ENCODE measurements at places on chromosomes 11 and 22.

- DNase-seq = peak; percentile 56
These were observed 51.7 kb upstream of the CCDC89 start for GRCh38 chr11:85737738-85738137.

DNA sequence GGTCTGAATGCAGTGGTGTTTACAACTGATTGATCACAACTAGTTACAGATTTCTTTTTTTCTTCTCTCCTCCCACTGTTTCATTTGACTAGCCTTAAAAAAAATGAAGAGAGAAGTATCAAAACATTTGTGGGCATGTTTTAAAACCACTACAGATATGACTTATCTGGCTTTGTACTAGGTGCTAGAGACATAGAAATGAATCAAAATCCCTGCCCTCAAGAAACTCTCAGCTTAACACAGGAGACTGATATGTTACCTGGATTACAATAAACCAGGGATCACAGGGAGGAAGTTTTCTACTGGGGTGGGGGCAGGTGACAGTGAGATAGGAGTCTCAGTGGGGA is 25.2 kb upstream of the CTR9 start:
- no peak for DNase-seq

- no peak for DNase-seq
These were observed 311.6 kb upstream of the PITPNB start for GRCh38 chr22:28230671-28231070.

- no peak for DNase-seq
These were observed 23.7 kb upstream of the SORL1-AS1 start for GRCh38 chr11:121476379-121477032.

DNA sequence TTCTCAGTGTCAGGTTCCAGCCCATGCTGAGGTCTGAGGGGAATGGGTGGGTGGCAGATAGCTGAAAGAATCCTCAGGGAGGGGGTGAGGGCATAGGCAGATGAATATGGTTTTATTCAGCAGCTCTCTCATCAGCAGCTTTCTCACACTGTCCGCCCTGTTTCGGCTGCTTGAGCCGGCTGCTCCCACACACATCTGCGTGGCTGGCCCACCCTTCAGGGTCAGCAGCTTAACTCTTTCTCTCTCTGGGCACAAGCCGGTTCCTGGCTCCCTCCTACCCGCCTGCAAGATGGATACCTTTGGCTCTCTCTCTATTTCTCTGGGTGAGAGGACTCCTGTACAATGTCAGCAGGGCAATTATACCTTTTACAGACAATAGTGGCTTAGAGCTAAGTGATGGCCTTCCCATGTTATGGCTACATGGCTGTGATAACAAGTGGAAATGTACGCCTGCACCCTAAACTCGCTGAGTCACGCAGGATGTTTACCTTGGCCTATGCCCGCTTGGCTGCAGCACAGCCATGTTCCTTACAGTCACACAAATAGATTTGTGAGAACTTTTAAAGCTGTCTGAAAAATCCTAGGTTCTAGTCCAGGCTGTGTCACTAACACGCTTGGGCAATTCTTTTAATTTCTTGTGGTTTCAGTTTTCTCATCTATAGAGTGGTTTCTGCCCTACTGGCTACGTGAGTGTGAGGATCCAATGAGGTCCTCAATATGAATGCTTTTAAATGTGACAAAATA is 4.1 kb downstream of the MMP20 start:
- no peak for DNase-seq

- no peak for DNase-seq
These were observed 3.3 kb upstream of the GCAT start for GRCh38 chr22:37804352-37804880.

DNA sequence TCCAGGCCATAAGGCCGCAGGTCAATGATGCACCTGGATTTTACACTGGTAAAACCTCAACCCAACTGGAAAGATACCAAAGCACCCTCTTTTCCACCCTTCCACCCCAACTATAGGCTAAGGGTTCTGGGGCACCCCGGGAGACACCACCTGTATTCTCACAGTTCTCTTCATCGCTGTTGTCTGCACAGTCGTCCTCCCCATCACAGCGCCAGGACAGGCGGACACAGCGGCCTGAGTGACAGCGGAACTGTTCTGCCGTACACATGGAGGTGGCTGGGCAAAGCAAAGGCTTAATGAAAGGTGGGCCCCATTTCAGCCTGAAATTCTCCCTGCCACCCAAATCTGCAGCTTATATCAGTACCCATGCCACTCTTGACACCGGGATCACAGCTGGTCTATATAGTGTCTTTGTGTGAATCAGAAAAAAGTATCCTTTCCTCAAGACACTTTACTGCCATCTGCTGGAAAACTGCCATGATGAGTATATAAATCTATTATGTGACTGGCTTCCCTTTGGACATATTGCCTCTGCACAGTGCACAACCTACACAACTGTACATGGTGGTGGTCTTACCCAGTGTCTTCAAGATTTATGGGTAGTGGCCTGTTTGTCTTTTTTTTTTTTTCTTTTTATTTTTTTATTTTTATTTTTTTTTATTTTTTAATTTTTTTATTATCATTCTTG is 21.5 kb downstream of the LRP4 start:
- DNase-seq = no peak

DNA sequence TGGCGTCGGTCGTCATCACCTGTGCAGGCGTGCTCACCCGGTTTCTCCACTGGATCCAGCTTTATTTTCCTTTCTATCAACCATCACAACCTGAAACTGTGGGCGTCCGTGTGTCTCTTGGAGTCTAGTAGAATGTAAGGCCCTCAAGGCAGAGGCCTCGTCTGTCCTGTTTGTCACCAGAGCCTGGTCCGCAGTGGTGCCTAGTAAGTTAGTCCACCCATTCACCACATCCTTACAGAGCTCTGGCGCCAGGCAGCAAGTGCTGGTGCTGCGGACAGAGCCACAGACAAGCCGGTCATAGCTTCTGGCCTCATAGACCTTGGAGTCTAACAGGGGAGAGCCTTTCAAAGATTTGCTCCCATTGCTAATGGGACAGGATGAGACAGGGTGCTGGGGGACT is 64.4 kb upstream of the PARVG start:
- DNase-seq = no peak

GRCh38 chr11:68941324-68942094 is 37.8 kb downstream of the IGHMBP2 start:
- DNase-seq = no peak

DNA sequence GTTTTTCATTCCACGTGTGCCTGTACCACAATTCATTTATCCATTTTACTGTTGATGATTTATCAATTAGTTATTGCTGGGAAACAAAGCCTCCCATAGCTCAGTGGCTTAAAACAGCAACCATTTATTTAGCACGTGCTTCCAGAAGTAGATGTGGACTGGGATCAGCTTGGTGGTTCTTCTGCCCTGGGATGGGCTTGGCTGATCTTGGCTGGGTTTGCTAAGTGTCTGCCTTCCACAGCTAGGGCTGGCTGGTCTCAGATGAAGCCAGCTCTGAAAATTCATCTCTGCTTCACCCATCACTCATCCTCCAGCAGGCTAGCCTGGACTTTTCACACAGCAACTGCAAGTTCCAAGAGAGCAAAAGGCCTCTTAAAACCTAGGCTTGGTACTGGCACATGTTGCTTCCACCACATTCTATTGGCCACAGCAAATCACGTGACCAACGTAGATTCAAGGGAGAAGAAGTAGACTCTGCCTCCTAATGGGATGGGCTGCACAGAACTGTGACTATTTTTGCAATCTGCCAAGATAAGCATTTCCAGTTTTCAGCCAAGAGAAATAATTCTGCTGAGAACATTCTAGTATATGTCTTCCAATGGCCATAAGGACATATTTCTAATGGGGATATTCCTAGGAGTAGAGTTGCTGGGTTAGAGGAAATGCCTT is 124.9 kb downstream of the MN1 start:
- DNase-seq = no peak

GRCh38 chr11:80694385-80694784 is 1253.6 kb upstream of the TENM4 start:
- no peak for DNase-seq

DNA sequence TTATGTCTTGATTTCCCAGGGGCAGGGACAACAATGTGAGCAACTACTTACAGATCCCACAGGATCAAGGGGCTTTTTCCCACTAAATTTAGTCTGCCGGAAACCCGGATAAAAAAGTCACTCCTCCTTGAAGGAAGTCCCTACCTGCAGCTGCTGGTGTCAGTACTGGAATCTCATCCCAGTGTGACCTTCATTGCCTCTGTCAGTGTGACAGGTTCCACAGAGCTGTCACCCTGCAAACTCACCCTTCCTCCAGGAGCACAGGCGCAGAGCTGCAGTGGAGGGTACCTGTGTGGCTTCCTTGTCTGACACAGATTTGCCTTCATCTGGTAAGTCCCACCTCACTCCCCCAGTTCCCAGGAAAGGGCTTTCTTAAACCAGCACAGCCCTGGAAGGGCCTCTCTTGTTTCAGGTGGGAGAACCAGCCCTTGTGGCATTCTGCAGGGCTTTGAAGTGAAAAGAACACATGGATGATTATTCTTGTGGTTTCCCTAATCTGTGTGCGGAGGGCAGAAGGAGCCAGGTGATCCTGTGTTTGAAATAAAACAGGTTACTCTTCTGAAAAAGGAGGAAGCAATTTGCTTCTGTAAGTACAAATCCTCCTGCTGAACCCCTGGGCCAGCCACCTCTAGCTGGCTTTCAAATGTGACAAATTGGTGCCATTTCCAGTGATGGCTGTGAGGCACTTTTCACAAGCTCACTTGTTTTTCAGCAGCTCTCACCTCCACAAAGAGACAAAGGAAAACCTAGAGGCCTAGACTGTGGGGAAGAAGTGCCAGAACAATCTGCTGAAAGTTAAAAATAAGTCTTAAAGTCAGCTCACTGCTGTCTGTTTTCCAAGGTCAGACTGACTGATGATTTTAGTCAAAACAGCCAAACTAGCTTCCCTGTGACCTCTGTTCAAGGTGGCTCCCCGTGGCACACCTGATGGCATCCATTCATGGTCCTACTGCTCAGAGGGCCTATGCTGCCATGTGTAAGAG is 9.2 kb upstream of the PRSS23 start:
- no peak for DNase-seq

DNA sequence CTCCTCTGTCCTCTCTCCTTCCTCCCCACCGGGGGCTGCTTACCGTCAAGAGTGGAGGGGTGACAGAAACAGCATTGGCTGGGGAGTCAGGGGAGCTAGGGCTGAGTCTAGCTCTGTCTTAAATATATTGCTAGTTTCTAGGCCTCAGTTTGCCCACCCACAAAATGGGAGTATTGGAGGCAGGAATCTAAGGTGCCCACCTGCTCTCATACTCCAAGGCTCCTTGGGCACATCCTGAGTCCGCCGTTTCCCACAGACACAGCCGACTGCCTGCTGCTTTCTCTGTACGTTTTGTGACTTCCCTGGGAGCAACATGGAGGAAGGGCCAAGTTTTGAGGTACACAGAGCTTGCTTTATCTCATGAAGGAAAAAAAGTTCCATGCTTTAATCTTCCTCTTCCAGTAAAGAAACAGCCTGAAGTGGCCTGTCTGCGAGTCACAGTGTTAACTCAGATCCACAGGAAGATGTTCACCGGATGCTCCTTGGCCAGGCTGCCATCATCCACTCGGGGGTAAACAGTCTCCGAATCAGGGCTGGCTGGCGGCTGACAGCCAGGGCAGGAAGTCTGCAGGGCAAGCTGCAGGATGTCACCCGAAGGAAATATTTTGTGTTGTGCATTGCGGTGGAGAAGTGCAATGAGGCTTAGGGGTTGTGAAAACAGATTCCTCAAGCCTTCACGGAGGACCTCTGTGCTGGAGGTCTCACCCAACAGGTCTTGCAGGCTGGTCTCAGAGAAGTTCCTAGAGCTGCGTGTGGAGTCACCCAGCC is 11.0 kb upstream of the CERK start:
- no peak for DNase-seq

GRCh38 chr22:30265823-30266444 is 717 bp downstream of the OSM start:
- DNase-seq = peak; percentile 89

DNA sequence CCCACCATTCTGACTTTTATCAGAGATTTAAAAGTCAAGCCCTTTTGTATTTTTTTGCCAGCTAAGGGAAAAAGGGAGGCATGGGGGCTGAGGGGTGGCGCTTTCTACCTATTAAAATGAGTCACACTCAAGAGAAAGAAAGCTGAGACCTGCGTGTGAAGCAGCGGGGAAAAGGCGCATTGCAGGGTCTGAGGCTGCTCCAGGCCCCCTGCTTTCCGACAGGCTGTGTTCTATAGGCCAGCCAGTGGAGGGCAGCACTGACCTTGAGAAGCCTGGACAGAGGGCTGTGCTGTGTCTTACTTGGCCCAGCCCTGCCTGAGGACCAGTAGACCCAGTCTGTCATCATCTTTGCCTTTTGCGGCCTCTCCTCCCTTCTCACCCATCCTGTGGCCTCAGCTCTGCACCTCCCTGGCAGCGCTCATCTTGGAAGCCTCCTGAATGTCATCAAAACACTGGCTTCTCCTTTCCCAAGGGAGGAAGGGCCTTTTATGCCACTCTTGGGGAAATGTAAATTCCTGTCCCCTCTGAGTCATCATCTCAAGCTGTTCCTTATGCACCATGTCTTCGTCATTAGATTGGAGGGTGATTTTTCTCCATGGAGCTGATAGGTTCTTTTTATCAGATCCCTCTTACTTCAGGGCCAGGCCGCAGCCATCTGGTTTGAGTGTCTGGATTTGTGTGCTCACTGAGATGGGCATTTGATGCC is 12.6 kb upstream of the MAPK8IP1 start:
- peak; percentile 61 for DNase-seq

GRCh38 chr22:40407831-40408717 is 37.7 kb downstream of the SGSM3 start:
- no peak for DNase-seq

DNA sequence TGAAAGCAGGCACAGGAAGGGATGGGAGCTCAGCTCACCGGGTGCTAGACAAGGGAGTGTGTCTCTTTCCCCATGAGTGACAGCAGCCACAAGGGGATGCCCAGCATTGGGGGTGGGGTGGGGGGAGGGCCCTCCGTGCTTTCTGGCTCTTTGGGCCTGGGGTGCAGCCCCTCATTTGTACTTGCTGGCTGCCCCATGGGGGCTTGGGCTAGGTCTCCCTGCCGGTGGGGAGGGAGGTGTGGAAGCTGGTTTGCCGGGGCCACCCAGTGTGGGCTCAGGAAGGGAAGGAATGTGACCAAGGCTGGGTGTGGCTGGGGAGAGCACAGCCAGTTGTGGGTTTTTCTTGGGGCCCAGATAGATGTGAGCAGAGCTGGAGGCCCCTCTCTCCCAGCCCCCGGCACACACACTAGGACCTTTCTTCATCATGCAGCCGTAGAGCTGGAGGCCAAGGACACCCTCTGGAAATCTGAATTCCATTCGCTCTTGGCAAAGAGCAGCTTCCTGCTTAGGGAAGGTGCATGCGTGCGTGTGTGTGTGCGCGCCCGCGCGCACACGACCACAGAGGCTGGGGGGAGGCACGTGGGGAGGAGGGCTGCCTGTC is 25.8 kb downstream of the KCNQ1OT1 start:
- DNase-seq = peak; percentile 27

GRCh38 chr11:33704240-33705002 is 3.8 kb upstream of the C11orf91 start:
- no peak for DNase-seq

Data from Peyer's patch (tissue), 4 donors.